AG09309 (cell line): ENCODE measurements at places on chromosomes 4 and X.
A peak's percentile ranks its signal among the peaks of the same experiment; 100 is the strongest.

DNA sequence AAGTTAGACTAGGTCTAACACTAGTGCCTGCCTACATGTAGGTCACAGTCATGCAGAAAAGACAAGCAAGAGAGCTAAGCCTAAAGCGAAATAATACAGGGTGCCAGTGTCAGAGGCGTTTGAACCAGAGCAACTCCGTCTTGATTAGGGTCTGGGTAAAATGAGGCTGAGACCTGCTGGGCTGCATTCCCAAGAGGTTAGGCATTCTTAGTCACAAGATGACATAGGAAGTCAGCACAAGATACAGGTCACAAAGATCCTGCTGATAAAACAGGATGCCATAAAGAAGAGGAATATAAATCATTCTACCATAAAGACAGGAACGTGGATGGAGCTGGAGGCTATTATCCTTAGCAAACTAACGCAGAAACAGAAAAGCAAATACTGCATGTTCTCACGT, 120.9 kb downstream of the BEND2 start:
- no peak for DNase-seq

GRCh38 chrX:123822965-123823364, 36.9 kb upstream of the XIAP start:
- DNase-seq = no peak

- DNase-seq = no peak
Measured at GRCh38 chrX:134623293-134624045, 34.8 kb downstream of the PLAC1 start.

- DNase-seq = no peak
Measured at GRCh38 chr4:182608525-182608924, 308.7 kb downstream of the DCTD start.

DNA sequence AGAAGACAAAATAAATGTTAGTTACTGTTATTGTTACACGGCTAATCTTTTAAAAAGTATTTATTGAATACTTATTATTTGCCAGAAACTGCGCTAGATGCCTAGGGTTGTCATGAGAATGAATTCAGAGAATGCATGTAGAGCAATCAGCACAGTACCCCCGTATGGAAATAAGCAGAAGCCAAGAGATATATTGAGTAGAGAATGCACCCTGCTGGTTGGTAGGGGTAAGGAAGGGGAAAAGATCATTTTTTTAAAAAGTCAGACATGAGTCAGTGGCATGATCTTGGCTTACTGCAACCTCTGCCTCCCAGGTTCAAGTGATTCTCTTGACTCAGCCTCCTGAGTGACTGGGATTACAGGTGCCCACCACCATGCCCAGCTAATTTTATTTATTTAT, 13.1 kb upstream of the DRP2 start:
- no peak for DNase-seq

DNA sequence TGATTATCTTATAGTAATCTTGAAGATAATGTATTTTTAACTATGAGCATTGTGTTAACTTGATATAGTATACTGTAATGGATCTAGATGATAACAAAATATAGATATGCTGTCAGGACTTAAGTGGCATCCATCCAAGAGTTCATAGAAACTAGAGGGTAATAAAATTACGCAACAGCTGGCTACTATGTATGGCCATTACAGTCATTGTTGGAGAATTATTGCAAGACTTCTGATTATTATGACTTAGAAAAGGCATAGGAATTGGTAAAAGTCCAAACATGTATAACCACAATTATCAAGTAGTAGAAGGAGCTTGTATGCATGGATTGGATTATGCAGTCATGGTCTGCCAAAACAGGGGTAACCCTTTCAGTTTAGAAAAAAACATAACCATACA, 9.5 kb downstream of the OGT start:
- peak; percentile 35 for DNase-seq

DNA sequence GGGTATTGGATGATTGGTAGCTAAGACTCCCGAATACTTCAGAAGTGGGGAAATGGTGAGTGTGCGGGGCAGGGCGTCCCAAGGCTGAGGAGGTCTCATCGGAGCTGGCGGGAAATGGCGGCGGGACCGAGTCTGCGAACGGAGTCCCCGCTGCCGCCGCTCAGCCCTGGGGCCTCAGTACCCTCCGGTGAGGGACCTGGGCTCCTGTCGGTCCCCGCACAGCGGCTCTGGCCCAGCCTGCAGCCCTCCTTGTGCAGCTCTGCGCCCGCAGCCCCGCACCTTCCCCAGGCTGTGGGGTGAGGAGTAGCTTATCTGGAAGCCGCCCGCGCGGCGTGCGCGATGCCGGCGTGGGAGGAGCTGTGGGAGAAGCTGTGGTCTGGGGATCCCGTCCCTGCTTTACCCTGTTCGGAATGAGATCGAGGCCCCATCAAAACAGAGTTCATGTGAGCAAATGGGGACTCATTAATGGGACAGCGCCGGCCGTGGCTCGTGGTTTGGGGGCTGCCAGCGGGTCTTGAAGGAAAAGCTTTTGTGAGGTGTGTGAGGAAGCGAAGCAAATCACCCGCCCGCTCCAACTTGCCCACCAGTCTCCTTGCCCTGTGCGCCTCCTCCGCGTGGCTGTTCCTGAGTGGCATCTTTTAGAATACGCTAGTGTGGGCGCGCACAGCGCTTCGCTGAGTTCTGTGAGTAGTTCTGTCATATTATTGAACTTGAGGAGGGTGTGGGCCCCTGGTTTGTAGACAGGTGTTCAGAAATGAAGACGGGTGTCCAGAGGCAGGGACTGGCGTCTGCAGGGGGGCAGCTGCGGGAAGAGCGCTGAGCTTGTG, 531 bp downstream of the ZNF141 start:
- no peak for DNase-seq

- no peak for DNase-seq
Measured at GRCh38 chr4:40228497-40229365, 31.9 kb downstream of the RHOH start.

DNA sequence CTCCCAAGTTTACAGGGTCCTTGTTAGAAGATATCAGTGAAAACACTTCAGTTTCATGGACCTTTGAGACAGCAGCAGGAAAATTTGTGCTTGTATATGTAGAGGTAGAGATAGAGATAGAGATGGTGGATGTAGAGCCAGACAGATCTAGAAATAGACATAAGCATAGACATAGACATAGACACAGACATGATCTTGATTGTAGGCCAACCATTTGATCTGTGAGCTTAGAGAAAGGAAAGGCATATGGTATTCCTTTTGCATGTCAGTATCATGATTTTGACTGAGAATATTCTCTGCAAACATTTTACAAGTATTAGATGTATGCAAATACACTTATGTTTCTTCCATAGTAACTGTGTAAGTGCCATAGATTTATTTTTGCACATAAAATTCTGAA, 65.0 kb downstream of the PRKG2 start:
- DNase-seq = no peak

- DNase-seq = no peak
Measured at GRCh38 chrX:107205770-107206696, at the start of the genes DNAAF6 and NUP62CL. DNAAF6 (plus strand) TSS chrX:107206611; CDS start chrX:107212876, 6,265 bp downstream. NUP62CL (minus strand) TSS chrX:107206433; CDS start chrX:107175146, 31,287 bp downstream.

DNA sequence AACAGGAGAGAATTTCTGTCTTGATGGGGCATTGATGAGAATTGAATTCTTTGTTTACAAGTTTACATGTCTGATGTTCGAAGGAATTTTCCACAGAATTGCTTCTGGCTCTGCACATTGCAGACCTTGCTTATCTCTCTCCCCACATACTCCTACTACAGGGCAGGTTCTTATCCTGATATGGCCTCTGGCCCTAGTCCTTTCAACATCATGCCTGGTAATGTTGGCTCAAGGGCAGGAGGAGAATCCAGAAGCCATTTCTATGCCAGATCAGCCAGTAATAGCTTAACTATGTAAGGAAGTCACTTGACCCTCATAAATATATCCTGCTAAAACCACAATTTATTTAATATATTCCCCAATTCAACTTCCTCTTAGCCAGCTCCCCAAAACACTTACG, 24.3 kb upstream of the TSPAN5 start:
- no peak for DNase-seq

- DNase-seq = no peak
Measured at GRCh38 chr4:22454216-22454838, 61.5 kb downstream of the ADGRA3 start.

DNA sequence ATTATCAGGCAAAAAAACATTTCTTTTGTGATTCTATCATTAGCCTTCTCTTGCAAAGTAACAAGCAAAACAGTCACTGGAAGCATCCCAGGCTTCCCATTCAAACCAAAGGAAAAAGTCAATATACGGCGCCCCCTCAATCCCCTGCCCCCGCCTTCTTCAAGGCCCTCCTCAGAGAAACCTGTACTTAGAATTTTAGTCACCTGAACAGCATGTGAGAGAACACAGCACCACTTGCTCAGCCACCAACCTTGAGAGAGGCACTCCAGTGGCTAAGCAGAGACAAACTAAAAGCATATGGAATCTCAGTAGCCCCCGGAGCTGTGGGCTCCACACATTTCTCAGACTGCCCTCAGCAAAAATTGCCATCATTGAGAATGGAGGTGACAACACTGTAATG, 25.2 kb downstream of the LEF1 start:
- no peak for DNase-seq

- no peak for DNase-seq
Measured at GRCh38 chr4:44722001-44722400, 4.4 kb downstream of the GNPDA2 start.

DNA sequence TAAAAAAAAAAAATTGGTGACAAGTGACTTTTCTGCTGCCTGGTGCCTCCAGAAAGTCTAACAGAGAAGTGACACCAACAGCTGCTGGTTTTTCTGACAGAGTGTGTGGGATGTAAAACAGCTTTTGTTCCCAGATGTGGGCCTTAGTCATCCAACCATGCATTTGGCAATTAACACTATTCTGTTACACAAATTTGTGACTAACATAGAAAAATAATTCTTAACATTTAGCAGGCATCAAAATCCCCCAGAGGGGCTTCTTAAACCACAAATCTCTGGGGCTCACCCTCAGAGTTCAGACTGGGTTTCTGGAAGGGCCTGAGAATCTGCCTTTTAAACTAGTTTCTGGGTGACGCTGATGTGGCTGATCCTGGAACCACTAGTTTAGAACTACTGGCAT, 100.5 kb upstream of the PCDH7 start:
- no peak for DNase-seq

GRCh38 chrX:133670383-133670782, 255.1 kb upstream of the GPC4 start:
- no peak for DNase-seq

- DNase-seq = no peak
Measured at GRCh38 chr4:37978248-37978924, 18.2 kb downstream of the PTTG2 start.

- no peak for DNase-seq
Measured at GRCh38 chrX:10016519-10017132, 49.5 kb downstream of the CLDN34 start.

- DNase-seq = no peak
Measured at GRCh38 chr4:89757154-89757719, 79.7 kb downstream of the SNCA start.

DNA sequence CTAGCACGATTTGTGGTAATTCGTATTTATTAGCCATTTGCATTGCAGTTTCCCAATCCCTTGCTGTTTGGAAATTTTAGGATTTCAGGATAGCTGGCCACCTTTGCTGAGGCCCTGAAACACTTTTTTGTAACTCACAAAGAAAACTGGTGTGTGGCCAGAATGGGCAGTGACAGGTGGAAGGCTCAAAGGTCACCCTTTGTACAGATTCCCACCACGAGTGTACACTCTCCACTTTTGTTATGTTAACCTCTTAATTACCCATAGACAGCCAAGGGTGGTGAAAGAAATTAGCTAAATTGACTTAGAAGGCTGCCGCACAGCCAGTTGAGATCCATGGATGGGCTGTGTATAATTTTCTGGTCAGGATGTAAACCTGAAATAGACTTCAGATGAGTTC, 109.7 kb upstream of the ARX start:
- DNase-seq = no peak

GRCh38 chrX:31186693-31187338, 115.0 kb upstream of the FTHL17 start:
- no peak for DNase-seq

DNA sequence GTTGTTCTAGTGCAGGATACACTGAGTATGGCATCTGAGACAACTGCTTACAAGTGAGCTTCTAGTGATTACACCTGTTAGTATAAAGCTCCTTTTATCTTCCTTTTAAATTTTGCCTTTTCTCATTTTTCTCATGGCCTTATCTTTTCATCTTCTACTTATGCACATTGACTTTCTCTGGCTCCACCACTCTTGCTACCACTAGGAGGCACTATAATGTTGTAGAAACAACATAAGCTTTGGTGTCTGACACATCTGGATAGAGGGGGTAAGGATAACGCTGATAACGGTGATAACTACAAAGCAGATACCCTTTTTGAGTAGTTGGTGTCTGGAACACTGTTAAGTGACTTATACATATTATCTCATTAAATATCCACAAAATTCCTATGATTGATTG, 187.4 kb upstream of the TEX13C start:
- DNase-seq = no peak

DNA sequence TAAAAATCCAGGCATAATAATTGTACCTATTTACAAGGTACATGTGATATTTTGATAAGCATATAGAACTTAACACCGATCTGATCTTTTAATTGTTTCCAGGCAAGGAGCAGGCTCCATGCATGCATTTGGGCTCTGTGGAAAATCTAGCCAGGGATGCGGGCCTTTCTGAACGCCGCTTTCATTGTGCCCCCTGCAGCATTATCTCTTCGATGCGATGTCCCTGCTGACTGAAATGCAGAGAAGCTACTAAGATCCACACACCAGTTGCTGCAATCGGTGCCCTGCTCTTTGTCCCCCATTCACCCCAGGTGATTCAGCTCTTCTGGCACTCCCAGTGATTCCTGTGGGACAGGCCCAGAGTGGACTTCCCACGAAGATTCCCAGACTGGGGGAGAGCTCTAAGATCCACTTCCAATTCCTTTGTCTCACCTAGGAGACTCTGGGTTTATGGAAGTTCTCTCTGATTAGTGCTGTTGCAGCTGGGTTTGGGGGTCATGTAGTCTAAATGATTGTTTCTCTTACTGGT, 254.3 kb upstream of the AGA start:
- no peak for DNase-seq

GRCh38 chrX:19887911-19888879, 795 bp upstream of the SH3KBP1 start:
- peak; percentile 38 for DNase-seq

GRCh38 chr4:81792521-81792920, 320.8 kb upstream of the RASGEF1B start:
- DNase-seq = no peak

DNA sequence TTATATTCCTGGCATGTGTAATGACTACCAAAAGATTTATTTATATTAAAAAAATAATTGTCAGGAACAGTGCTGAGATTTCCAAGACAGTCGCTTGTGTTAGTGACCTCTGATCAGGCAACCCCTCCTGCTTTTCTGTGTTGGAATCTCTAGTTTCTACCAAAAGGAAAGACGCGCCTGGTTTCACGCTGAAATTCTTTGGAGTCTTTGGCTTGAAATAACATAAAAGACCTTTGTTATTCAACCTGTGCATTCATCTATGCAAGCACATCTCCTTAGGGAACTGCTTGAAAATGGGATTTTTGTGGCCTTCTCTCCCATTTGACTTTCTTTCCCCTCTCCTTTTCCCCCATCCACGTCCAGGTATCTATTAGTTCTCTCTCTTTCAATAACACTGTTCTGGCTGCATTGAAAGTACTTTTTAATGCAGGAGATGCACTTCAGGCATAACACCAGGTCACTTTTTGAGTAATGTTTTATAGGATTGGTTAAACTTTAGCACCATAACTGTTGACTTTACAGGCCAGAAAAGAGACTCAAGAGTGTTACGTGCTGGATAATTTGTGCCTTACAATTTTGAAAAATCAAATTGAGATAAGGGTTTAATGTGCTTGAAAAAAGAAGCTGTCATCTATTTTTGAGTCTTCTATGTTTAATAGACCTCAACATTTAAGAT, 172.7 kb downstream of the GPAT3 start:
- DNase-seq = no peak

GRCh38 chrX:50671661-50672060, 142.3 kb downstream of the SHROOM4 start:
- no peak for DNase-seq
